Dermis lymphatic vessel endothelial cell (primary cell): ENCODE measurements at places on chromosomes 11 and 22. TPM values are rescaled to one million over a fixed set of nuclear protein-coding genes. Genes with fewer than 3 reads are reported as not detected.

The IL17REL gene
- total RNA-seq, result under 0.01 TPM in 1 of 2 replicates, not detected in the other

The FZD4 gene
- total RNA-seq, result 149 and 151 TPM in 2 replicates

The MOV10L1 gene
- 26.8 and 32.8 TPM in 2 replicates for total RNA-seq

The MMP8 gene
- total RNA-seq, result not detected in 2 replicates

The HORMAD2 gene
- total RNA-seq, result not detected in 2 replicates

The SEPTIN3 gene
- total RNA-seq, result 0.09 and 0.11 TPM in 2 replicates

The C22orf23 gene
- 0.09 and 0.22 TPM in 2 replicates for total RNA-seq

The CRYBB3 gene
- total RNA-seq, result 0.11 and 0.17 TPM in 2 replicates

The NCAM1 gene
- 0.54 and 1.5 TPM in 2 replicates for total RNA-seq

The RIBC2 gene
- total RNA-seq, result 0.11 and 0.26 TPM in 2 replicates

The MYBPC3 gene
- not detected in 2 replicates for total RNA-seq

The PATE4 gene
- total RNA-seq, result not detected in 2 replicates

The PATL1 gene
- 5.8 and 6.8 TPM in 2 replicates for total RNA-seq

The VSIG10L2 gene
- total RNA-seq, result 0.09 TPM in 1 of 2 replicates, not detected in the other

The SEC14L6 gene
- total RNA-seq, result under 0.01 TPM in 1 of 2 replicates, not detected in the other

The NRXN2 gene
- not detected in 2 replicates for total RNA-seq

The TMEM25 gene
- total RNA-seq, result 11.1 and 11.7 TPM in 2 replicates

The HARBI1 gene
- 4.6 and 6.9 TPM in 2 replicates for total RNA-seq

The CARNS1 gene
- 0.09 and 0.22 TPM in 2 replicates for total RNA-seq

The PANX3 gene
- not detected in 2 replicates for total RNA-seq

The CRYAB gene
- total RNA-seq, result 0.26 and 0.33 TPM in 2 replicates

The OR52H1 gene
- total RNA-seq, result 0.09 and 0.11 TPM in 2 replicates

The OTOG gene
- not detected in 2 replicates for total RNA-seq
